Stromal cell of bone marrow (primary cell): ENCODE measurements at places on chromosomes 5 and 9.
A peak's percentile ranks its signal among the peaks of the same experiment; 100 is the strongest.

GRCh38 chr9:71767163-71767775 is 1.0 kb downstream of the CEMIP2 start:
- no peak for DNase-seq

DNA sequence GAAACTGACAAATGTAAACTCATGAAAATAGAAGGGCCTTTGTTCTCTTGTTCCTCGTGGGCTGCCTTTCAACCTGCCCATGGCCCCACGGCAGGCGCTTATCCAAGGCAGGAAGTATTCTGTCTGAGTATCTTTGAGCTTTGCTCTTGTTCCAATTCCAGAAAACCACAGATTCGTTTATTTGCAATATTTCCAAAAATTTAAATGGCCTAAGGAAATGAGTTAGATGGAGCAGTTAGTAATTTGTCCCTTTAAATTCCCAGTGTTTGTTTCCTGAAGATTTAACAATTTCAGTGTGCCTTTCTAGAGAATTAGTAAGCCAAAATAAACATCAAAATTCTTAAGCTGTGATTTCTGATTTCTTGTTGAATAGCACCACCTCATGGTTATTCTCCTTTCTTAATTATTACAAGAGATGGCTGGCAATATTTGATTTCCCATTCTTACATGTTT is 299.4 kb upstream of the RASA1 start:
- DNase-seq, result peak; percentile 47

GRCh38 chr5:97085459-97086181 is 56.8 kb downstream of the LIX1 start:
- no peak for DNase-seq

DNA sequence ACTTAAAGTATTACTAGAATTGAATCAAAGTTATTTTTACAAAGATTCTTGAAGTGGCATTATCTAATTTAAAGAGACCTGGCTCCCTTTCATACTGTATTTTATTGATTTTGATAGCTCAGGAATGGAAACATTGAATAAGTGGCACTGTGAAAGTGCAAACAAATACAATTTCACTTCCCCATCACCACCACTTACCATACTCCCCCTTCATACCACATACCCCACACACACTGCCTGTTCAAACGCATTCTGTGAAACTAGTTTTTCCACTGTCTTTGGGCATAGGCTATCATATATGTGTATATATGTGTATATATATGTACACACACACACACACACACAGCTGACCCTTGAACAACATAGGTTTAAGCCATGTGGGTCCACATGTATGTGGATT is 62.1 kb upstream of the ATG10 start:
- DNase-seq, result no peak

- DNase-seq, result no peak
These were observed 14.3 kb downstream of the DAP start for GRCh38 chr5:10746711-10747110.

DNA sequence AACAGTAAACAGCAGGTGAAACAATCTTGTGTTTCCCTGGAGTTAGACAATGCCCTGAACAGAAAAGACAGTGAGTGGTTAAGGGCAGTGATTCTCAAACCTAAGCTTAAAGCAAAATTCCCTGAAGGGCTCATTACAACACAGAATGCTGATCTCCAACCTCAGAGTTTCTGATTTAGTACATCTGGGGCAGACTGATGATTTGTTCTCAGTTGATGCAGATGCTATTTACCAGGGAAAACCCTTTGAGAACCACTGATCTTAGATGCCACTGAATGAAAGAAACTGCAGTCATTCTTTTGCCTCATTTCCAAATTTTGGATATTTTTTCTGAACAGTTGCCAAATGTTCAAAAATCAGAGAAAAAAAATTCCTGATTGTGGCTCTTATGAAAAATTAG is 18.7 kb upstream of the ADAM19 start:
- DNase-seq, result no peak

- DNase-seq, result no peak
These were observed at the start of gene PTPRD for GRCh38 chr9:10612641-10613398. PTPRD (minus strand) TSS chr9:10613002.

DNA sequence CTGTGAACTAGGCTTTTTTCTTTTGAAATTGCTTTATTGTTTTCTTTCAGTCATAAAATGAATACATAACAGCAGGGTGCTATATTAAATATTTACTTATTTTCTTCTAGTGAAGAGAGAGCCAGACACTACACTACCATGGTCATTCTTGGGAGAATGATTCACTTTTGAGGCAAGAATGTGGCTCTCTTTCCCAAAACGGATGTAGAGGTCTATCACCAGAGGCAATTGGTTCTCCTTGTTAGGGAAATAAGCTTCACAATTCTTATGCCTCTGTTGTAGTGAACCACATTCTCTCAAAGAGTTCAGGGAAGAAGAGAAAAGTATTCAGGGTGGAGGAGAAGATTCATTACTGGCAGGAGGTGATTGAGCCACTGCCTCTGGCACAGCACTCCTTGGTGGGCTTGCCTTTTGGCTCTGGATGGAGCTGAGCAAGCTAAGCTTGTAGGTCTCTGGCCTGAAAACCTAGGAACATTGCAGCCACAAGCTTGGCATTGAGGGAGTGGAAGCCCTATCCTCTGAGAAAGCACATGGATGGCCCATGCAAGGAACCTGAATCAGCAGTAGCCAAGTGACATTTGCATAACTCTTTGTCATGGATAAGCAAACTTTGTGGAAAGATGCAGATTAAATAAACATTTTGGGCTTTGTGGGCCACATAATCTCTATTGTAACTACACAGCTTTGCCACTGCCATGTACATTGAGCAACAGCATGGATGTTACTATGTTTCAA is 179.0 kb upstream of the TNC start:
- DNase-seq, result no peak

GRCh38 chr5:68932830-68933434 is 160.9 kb upstream of the SLC30A5 start:
- DNase-seq, result no peak

DNA sequence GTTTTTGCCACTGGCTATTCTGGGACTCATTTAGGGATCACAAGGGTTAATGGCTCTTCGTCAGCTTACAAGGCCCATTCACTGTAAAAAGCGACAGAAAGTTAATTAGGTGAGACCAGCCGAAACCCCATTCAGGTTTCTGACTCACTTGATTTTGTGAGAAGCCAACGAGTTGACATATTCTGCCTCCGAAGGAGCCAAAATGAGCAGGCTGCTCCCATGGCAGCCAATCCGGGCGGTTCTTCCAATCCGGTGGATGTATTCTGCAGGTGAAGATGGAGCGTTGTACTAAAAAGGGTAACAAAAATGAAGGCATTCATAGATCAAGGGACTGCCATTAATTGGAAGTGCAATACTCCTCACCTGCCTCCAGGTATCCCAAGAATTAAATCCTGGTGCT is 39.7 kb downstream of the DDX31 start:
- DNase-seq, result no peak

DNA sequence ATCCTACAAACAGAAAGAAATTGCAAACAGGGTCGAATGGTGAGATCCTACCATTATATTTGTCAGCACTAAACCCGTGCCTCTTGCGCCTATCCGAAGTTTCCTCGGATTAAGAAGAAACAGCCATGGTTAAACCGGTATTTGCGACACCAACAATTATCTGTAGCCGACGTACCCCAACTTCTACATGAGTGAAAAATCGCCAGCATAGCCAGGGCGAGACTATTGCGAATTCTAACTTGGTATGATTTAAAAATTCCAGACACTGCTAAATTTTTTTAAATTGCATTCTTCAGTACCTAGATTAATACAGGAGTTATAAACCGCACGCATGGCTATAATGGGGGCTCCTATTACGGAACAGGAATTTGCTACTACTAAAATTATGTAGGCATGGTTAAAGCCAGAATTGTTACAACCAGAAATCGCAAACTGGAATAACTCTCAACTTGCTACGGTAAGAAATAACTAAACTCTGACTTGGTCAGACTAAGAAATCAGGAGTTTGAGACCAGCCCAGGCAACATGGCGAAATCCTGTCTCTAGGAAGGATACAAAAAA is 25.3 kb upstream of the ANXA2R start:
- no peak for DNase-seq

GRCh38 chr5:41763574-41763973 is 106.7 kb downstream of the OXCT1 start:
- no peak for DNase-seq

DNA sequence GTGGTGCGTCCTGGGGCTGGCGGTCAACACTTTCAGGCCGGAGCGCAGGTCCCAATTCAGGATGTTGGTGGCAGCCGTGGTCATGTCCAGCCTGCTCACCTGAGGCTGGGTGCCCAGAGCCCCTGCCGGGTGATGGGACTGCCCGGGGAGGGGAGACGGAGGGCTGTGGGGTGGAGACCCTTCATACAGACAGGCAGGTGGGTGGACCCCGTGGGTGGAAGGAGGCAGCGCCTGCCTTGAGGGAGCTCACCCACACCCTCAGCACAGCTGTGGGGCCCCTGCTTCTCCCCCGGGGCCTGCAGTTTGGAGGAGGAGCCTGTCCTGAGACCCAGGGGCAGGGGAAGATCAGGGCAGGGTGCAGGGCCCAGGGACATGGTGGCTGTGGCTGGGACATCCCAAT is 6.9 kb upstream of the PTGDS start:
- no peak for DNase-seq

DNA sequence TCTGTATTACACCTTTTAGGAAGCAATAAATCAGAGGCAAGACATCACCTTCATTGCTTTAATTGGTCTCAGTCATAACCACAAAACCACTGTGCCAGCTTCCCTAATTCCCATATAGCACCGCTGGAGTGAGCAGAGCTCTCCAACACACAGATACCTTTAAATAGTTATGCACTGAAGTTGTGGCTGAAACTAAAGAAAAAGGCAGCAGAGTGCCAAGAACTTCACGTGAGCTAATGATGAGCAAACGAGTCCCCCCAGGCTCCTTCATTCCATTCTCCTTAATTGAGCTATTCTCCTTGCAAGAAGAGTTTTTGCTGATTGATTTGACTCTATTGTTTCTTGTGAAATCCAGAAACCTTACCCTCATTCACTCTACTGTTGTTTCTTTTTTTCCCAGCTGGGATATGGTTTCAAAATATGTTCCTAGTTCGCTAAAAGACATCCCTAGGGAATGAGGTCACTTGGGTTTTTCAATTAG is 501.5 kb downstream of the SPATA31D1 start:
- no peak for DNase-seq

DNA sequence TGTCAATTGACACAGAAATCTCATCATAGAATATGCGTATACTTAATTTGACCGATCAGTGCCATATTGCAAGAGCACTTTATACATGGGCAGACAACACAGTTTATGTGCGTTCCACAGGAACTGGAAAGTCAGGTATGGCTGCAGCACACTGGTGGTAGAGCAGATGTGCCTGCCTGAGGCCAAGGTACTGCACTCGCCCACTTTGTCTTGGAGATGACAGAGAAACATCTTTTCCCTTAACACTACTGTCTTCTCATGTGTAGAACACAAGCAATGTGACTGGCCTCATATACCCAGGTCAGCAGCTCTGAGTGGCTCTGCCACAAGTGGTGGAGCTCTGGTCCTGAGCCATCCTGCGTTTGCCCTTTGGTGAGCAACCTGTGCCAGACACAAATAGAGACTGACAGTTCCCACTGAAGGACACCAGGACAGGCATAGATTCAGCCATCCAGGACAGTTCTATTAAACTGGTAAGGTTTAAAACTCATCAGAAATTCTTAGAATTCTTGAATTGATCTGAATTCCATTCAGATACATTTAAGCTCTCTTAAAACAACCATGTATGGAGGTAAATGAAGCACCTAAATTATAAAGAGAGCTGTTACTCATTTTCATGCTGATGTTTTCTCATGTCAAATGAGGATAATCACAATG is 21.0 kb upstream of the PPP2CA start:
- no peak for DNase-seq

GRCh38 chr9:132241483-132241839 is 79.6 kb downstream of the NTNG2 start:
- DNase-seq, result no peak

DNA sequence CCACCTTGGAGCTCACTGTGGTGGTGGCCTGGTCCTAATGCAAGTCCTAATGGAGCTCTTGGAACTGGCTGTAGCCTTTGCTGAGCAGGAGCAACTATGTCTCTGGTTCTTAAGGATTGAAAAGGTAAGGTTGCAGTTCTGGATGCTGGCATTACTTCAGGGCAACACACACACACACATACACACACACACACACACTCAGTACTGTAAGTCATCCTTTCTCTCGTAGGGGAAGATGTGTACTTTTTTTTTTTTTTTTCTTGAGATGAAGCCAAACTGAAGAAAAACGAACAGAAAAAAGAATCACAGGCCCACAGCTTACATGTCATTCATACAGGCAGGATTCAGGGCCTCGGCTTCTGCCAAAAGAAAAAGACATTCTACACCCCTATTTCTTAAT is 81.1 kb upstream of the RPS23 start:
- no peak for DNase-seq

DNA sequence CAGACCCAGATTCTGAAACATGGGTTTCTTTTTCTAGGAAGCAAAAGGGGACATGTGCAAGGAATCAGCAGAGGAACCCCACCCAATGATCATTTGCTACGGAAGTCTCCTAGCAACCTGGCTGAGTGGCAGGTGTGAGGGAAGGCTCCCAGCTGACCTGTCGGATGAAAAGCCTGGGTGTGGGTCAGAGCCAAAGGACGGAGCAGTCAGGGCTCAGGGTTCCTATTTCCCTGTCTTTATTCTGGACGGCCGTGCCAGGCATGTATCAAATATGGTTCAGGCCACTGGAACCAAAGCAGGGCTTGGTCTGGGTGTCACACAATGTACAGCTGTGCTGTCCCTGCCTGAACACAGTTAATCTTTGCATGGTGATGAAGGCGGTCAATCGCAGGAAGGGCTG is 20.1 kb downstream of the STK10 start:
- no peak for DNase-seq

GRCh38 chr9:100590481-100590880 is 12.6 kb downstream of the CAVIN4 start:
- DNase-seq, result peak; percentile 33

DNA sequence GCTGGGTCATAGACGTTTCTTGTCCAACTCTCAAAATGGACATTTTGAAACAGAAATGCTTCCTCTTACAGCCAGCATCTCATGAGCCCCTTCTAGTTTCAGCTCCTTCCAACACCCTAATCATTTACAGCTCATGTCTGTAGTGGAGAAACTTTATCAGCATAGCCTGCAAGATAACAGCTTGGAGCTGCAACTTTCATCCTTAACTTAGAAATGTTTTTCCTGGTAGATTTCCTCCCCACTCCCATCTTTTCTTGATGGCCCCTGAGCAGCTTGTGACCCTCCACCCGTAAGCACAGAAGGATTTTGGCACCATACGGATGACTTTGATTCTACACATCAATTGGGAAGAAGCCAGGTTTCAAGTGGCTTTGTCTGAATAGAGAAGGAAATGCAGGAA is 53.5 kb upstream of the TGFBR1 start:
- no peak for DNase-seq
